ENCODE measurements at places on chromosomes 12 and 14.

GRCh38 chr12:106308121-106308520, 5.6 kb downstream of the TCP11L2 start:
- no peak for DNase-seq

- no peak for DNase-seq
Observed at GRCh38 chr12:121154793-121155375, 22.2 kb downstream of the P2RX7 start.

DNA sequence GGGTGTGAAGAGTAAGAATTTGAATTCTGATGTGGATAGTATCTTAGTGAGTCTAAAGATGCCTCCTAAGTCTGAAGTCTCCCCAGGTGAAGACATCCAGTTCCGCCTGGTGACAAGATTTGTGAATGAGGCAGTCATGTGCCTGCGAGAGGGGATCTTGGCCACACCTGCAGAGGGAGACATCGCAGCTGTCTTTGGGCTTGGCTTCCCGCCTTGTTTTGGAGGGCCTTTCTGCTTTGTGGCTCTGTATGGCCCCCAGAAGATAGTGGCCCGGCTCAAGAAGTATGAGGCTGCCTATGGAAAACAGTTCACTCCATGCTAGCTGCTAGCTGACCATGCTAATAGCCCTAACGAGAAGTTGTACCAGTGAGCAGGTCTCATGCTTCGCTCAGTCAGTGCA, 24.6 kb upstream of the AICDA start:
- no peak for DNase-seq

- no peak for DNase-seq
Observed at GRCh38 chr12:131867891-131868675, 26.3 kb upstream of the ULK1 start.

DNA sequence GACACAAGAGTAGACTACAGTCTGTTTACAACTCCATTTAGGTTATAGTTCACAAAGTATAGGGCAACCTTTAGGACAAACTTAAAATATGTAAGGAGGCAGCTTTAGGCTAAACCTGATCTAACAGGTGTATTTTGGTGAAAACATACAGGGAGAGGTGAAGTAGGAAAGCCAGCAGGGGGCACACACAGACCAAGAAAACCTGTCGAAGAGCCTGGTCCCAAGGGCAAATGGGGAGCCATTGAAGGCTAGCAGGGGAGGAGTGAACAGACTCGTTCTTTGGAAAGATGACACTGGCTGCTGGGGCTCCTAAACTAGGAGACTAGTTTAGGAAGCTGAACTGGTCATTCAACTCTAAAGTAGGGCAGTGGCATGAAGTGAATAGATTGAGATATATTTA, 138.8 kb upstream of the WSCD2 start:
- peak; percentile 54 for DNase-seq

GRCh38 chr14:72451054-72451972, 442.6 kb downstream of the DPF3 start:
- DNase-seq, result peak; percentile 87

DNA sequence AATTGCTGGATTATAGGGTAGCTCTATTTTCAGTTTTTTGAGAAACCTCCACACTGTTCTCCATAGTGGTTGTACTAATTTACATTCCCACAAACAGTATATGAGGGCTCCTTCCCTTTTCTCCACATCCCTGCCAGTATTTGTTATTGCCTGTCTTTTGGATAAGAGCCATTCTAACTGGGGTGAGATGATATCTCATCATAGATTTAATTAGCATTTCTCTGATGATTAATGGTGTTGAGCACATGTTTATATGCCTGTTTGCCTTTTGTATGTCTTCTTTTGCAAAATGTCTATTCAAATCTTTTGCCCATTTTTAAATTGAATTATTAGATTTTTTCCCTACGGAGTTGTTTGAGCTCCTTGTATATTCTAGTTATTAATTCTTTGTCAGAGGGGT, 385.3 kb downstream of the CCER1 start:
- no peak for DNase-seq

GRCh38 chr14:33529787-33530757, 420.8 kb downstream of the EGLN3 start:
- DNase-seq, result peak; percentile 5

DNA sequence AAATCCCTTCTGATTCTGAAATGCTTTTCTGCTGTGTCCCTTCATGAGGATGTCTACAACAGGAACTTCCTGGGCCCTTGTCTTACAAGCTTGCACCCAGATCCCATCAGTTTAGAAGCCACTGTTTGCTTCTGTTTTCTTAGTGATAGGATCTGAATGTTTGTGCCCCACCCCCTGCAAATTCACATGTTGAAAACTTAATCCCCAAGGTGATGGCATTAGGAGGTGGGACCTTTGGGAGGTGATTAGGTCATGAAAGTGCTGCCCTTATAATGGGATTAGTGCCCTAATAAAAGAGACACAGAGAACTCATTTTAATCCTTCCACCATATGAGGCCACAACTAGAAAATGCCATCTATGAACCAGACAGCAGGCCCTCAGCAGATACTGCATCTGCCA, 36.0 kb upstream of the GNPNAT1 start:
- no peak for DNase-seq

DNA sequence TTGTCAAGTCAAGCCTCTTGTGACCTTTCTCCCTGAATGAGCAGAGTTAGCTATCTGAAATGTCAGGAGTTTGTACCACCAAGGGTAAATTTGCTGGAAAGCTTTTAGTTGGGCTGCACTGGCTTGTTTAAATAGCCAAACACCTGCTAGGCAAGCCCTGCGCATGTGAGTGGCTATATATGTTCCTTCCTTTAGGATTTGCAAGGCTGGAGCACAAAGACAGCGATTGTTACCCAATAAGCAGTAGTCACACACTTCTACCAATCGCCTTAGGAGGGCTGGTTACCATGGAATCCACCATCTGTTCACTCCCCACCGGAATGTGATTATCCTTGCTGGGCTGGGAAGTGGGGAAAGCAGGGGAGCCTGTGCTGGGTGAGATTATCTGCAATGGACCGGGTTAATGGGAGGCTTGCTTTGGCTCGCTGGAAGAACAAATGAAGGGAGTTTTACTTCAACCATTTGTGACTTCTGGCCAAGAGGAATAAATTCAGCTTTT, 102.5 kb downstream of the FGD4 start:
- no peak for DNase-seq

DNA sequence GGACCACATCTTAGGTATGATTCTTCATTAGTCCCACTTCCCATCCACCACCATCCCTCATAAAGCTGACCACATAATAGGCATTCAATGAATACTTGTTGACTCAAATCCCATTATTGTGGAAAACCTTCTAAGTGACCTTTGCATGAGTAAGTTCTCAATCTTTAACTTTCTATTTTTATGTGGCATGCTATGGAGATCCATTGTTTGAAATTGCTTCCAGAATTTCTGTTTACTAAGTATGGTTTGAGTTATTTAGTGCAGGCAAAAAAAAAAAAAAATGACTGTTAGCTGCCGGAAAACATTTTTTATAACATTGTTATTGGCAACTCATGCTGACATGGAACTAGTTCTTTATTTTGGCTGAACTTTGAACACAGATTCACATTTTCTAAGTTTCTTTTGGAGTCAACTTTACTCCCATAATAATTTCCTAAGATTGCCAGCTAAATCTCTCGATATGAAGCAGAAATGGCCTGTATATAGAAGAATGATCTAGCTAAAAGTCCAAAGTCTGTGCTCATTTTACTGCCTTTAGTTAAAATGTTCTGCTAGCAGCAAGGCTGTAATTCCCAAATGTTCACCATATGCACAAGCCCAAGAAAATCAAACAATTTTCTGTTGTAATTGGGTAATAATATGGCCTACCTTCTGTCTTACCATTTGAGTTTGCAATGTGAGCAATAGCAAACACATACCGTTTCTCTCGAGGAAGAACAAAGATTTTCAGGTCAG, 77.9 kb downstream of the PTGER2 start:
- no peak for DNase-seq

- no peak for DNase-seq
Observed at GRCh38 chr12:124898923-124899294, 15.5 kb downstream of the UBC start.

DNA sequence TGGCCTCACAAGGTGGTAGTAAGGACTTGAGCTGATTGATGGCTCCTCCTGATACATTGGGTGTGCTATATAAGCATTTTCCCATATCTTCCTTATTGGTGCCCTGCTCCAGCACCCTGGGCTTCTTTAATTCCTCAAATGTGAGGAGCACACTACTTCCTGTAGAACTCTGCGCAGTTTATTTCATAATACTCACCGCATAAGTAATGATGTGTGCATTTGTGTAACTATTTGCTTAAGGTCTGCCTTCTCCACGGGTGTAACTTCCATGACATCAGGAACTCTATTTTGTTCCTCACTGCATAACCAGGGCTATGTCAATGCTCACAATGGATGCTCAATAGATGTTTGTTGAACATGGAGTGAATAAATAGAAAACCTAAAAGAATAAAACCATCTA, 392.2 kb downstream of the SEC23A start:
- no peak for DNase-seq

- no peak for DNase-seq
Observed at GRCh38 chr14:103428723-103429556, 43.7 kb downstream of the MARK3 start.

GRCh38 chr12:132740652-132741051, 21.0 kb downstream of the ANKLE2 start:
- no peak for DNase-seq

DNA sequence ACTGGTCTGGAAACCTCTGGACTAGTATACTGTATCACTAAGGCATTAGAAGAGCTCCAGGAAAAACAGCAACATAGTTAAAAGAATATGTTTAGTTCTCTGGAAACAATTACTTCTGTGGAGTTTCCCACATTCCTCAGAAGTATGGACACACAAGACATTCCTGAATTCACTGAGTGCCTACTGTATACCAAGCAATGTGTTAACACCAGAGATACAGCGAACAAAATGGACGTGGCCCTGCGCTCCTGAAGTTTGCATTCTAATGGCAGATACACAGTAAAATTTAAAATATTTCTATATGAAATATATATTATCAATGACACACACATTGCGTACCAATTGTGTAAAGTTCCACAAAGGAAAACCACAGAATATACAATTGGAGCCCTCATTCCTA, 1.1 kb downstream of the ANGEL1 start:
- DNase-seq, result no peak

DNA sequence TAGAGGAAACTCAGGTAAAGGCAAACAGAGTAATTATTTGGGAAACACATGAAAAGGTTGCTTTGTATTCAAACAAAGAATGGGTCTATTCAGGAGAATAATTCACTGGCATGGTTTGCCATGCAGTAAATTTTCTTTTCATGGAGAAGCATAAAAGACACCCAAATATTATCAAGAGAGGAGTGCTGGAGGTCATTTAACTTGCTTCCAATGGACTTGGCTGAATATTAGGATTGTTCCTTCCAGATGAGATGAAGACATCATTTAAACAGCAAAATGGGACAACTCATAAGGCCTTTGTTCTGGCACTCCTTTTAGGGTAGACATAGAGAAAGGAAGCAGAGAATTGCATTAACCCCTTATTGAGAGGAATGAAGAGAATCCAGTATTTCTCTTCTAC, 38.7 kb downstream of the WIF1 start:
- DNase-seq, result no peak

- no peak for DNase-seq
Observed at GRCh38 chr14:96681829-96682228, 115.4 kb upstream of the VRK1 start.

DNA sequence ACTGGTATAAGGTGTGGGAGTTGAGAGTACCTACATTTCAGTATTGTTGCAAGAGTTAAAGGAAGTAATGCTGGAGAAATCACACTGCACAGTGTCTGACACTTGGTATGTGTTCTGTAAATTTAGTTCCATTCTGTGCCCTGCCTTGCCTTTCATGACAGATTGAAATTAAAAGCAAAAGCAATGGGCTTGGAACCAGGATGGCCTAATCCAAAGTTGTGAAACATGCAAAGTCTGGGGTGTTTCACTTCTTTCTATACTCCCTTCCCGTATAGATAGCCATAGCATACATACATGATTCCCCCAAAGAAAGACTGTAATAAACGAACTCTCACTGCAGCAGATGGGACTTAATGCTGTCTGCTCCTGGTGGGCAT, 281.1 kb downstream of the NRXN3 start:
- DNase-seq, result peak; percentile 9

DNA sequence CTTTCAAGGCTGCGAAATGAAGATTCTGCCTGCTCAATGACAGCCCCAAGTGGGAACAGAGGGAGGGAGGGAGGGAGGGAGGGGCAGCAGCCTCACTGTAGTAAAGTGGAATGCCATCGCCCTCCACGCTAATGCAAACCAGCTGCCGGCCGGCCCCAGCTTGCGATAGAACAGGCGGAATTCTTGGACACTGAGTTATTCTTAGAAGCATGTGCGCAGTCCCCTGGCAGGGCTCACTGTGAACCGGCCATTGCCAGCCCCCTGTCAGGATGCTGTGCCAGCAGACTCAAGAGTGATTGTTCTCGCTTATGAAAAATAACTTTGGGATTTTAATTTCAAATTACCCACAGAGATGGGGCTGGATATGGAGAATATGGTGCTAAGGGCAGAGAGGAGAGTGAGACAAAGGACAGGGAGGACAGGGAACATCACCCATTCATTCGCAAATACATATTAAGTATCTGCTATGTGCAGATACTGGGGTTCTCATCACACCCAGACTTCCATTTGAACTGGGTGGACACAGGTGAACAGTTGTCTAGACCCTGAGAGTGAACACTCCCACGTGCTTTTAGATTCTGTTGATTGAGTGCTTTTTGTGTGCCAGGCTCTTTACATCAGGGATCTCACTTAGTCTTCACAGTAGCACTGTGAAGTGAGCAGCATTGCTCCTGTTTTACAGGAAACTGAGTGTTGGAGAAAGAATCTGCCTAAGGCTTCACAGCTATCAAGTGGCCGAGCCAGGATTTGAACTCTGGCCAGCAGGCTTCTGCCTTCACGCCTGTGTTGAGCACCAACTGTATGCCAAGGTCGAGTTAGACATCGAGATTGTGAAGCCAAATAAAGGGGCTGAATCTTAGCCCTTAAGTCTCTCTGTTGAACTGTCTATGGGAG, 192.9 kb downstream of the C12orf75 start:
- no peak for DNase-seq

GRCh38 chr12:87952850-87953249, 76.4 kb downstream of the C12orf50 start:
- no peak for DNase-seq

GRCh38 chr14:55354500-55354899, 57.1 kb downstream of the ATG14 start:
- DNase-seq, result peak; percentile 68

- no peak for DNase-seq
Observed at GRCh38 chr12:89831310-89832095, 122.9 kb upstream of the ATP2B1 start.

DNA sequence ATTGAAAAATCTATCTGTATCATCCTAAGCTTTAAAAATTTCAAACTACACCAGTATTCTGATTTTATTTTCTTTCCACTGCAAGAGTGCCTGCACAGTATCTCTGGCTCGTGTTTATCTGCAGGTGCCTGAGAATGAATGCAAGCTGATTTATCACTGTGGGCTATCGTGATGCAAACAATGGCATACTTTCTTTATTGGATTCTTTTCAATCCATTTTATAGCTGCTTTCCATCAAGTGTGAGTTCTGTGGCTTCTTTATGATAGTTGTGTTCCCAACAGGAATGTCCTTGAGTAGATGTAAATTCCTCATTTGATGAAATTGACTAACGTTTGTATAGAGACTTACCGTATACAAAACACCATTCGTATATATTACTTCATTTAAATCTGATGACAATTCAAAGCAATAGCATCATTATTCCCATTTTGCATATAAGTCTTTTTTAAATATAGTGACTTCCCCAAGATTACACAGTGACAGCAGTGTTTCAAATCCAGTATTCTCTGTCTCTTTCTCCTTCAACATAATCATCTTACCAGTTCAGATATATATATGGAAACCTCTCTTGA, 160.3 kb upstream of the ABCD2 start:
- no peak for DNase-seq
